ENCODE measurements at places on chromosomes 2 and 18.

- DNase-seq: no peak
Measured at GRCh38 chr2:223779877-223780276, 57.5 kb downstream of the AP1S3 start.

- DNase-seq: no peak
Measured at GRCh38 chr2:171325886-171326585, 107.8 kb downstream of the METTL8 start.

- DNase-seq: peak; percentile 50
Measured at GRCh38 chr2:197705912-197706838, 1.0 kb downstream of the MARS2 start.

DNA sequence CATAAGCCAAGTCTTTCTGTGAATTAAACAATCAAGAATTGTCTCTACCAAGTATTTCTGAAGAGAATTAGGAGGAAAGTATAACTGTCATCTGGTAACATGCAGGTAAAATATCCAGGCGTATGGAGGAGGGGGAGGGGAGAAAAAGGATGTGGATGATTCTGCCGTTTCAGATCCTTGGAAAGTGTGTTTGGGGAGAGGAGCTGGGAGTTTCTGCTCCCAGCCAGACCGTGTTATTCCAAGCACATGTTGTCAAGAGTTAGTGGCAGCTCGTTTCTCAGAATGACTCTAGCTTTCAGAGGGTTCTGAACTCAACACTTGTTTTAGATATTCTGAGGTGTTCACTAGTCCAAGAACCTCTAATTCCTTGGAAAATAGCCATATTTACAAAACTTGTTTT, 137.6 kb downstream of the FAM124B start:
- no peak for DNase-seq

DNA sequence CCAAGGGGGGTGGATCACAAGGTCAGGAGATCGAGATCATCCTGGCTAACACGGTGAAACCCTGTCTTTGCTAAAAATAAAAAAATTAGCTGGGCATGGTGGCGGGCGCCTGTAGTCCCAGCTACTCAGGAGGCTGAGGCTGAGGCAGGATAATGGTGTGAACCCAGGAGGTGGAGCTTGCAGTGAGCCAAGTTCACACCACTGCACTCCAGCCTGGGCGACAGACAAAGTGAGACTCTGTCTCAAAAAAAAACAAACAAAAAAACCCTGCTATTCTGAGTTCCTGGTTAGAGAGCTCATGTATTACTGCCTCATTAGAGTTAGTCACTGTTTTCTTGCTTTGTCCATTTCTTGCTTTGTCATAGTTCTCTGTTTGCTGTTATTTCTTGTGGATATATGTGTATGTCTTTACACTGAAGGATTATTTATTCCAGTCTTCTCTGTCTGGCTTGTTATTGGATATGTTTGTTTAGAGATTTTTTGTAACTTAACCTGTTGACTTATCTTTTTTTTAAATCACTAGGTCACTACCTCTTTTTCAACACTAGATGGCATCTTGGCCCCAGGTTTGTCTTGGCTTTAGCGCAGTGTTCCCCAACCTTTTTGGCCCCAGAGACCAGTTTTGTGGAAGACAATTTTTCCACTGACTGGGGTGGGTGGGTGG, 17.0 kb downstream of the TTLL4 start:
- no peak for DNase-seq

DNA sequence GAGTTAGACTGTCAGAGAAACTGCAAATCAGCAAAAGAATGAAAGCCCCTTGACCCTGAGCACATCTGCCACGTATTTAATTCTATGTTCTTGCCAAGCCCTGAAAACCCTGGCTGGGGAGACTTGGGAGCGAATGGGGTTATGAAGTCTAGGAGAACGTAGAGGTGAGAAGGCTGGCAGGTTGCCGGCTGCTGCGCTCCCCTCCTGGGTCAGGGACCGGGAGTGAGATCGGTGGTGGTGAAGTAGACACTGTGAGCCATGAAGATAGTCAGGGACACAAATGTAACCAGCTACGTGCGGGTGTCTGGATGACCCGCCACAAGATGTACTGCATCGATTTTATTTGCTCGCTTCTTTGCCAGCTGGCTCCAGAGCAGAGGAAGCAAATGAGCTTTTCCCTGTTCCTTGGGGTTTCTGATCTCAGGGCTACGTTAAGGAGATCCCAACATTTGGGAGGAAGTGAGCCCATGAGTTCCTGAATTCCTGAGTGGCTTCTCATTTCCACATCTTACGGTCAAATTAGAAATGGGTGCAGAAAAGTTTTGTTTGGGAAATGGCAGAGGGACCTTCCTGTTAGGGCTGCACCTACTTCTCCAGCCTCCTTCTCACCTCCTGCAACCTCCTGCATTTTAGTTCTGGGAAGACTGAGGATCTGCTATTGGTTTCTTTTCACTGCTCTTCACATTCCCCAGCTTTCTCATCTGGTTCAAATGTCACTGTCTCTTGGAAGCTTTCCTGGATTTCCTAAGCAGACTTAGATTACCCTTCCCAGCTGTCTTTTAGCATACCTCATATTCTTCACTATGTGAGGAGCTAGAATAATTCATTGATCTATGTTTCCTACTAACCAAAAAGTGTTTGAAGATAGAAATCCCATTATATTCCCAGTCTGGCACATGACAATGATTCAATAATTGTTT, 360.6 kb downstream of the ZNF521 start:
- no peak for DNase-seq

GRCh38 chr2:44560352-44560751, 198.6 kb downstream of the CAMKMT start:
- no peak for DNase-seq

- DNase-seq: no peak
Measured at GRCh38 chr18:44857744-44858491, 177.2 kb downstream of the SETBP1 start.

GRCh38 chr2:71129902-71130151, 202 bp downstream of the MCEE start:
- DNase-seq: no peak

GRCh38 chr18:13545514-13545913, 180.8 kb downstream of the FAM210A start:
- no peak for DNase-seq

DNA sequence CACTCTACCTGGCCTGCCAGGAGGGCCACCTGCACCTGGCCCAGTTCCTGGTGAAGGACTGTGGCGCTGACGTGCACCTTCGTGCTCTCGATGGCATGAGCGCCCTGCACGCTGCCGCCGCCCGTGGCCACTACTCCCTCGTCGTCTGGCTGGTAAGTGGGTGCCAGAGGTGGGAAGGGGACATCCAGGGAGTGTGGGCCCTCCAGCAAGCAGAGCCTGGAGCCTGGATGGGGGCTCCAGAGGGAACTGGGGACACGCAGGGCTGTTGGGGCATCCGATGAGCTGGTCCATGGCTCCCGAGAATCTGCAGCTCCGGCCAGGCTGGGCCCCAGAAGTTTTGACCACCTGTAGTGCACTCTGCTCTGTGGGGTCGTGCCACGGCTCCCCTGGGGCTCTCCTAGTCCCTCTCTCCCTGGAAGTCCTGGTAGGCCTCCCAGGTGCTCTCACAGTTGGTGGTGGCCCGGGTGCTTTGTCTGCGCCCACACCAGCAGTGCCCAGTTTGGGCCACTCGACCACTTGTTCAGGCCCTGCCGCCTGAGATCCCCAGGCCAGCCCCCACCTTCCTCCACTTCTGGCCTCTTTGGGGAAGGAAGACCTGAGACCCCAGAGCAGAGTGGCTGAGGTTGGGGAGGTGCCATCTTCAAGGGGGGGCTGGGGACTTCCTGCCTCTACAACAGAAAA, 4.7 kb downstream of the ESPNL start:
- DNase-seq: peak; percentile 65

GRCh38 chr2:75634945-75635344, 11.6 kb upstream of the MRPL19 start:
- no peak for DNase-seq

- no peak for DNase-seq
Measured at GRCh38 chr2:9235147-9236044, 28.8 kb downstream of the ASAP2 start.

DNA sequence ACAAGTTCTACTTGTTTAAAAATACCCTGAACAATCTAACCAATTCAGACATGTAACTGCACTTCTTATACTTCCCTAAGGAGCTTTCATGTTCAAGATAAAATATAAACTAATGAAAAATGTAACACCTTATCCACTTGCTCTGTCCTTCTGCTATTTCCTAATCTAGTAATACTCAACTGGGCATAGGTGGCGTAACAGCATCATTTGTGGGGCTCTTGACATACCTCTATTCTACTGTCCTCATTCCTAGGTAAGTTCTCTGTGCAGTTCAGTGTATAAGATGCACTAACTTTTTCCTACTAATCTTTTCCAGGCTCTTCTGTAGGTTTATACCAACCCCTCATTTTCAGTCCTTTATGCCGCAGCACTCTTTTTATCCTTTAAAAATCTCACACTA, 36.7 kb downstream of the PRKD3 start:
- DNase-seq: no peak

- no peak for DNase-seq
Measured at GRCh38 chr2:46929612-46930011, 14.0 kb upstream of the MCFD2 start.

GRCh38 chr2:88933980-88934379, 242.5 kb downstream of the RPIA start:
- no peak for DNase-seq

DNA sequence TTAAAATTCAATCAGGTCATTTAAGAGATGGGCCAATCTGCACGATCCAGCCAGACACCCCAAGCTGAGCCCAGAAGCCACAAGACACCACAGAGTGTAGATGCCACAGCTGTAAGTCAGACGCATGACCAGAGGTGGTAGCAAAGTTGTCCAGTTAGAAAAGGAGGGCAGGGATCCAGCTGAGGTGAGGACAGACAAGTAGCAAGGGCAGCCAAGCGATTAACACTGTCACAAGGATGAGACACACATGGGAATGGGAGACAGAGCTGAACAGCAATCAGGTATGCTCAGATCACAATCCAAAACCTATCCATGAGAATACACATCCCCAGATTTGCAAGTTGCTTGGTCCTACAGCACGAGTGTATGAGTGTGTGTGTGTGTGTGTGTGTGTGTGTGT, 143.4 kb upstream of the STK17B start:
- DNase-seq: no peak

Measured in Right ventricle myocardium inferior (tissue), 1 donor.